ENCODE measurements at places on chromosomes 4 and X.

- DNase-seq = no peak
Observed at GRCh38 chr4:107147873-107148272, 111.8 kb upstream of the DKK2 start.

DNA sequence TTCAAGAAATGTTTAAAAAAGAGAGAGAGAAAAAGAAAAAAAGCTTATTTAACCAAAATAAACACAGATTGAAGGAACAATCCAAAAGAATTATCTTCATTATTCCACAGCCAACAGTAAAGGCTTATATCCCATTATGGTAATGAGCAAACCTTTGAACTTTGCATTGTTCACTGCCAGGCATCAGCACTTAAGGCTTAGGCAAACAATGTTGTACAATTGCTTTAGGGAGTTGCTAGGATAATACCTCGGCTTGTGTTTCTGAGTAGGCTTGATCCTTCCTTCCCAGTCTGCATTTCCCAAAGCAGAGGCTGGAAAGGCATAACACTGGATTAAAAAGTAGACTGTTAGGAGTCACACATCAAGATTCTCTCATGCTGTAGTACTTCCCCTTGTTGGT, 352.7 kb upstream of the IGFBP7 start:
- no peak for DNase-seq

GRCh38 chr4:137129441-137129840, 402.9 kb downstream of the PCDH18 start:
- DNase-seq = no peak

DNA sequence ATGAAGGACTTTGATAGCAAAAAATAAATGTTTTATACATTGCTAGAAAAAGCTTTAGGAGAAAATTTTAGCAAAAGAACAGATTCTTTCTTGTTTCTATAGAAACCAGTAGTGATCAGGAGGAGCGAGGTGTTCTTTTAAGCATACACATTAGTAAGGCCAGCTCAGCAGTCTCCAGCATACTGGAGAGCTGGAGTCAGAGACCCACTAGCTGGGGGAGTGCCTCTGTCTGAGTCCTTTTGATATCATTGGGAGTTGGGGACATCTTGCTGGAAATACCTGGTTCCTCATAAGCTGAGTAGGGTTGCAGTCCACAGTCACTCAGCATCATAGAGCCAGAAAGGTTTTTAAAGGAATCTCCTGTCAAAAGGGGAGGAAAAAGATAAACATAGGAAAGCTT, 67.4 kb downstream of the AFF2 start:
- DNase-seq = no peak

- DNase-seq = no peak
Observed at GRCh38 chrX:317424-318067, 1.1 kb downstream of the GTPBP6 start.

DNA sequence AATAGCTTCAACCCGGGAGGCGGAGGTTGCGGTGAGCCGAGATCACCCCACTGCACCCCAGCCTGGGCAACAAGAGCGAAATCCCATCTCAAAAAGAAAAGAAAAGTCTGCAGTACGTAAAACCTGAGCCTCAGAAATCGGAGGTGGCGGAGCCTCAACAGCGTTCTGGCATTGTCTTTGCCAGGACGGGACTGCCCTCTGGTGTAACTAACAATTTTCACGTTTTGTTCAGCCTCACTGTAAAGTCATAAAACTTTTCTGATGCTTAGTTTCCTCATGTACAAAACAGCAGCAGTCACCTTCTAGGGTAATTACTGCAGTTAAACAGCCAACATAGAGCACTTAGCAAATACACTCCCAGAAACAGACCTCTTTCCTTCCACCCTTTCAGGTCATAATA, 121.7 kb downstream of the RBM47 start:
- DNase-seq = no peak

DNA sequence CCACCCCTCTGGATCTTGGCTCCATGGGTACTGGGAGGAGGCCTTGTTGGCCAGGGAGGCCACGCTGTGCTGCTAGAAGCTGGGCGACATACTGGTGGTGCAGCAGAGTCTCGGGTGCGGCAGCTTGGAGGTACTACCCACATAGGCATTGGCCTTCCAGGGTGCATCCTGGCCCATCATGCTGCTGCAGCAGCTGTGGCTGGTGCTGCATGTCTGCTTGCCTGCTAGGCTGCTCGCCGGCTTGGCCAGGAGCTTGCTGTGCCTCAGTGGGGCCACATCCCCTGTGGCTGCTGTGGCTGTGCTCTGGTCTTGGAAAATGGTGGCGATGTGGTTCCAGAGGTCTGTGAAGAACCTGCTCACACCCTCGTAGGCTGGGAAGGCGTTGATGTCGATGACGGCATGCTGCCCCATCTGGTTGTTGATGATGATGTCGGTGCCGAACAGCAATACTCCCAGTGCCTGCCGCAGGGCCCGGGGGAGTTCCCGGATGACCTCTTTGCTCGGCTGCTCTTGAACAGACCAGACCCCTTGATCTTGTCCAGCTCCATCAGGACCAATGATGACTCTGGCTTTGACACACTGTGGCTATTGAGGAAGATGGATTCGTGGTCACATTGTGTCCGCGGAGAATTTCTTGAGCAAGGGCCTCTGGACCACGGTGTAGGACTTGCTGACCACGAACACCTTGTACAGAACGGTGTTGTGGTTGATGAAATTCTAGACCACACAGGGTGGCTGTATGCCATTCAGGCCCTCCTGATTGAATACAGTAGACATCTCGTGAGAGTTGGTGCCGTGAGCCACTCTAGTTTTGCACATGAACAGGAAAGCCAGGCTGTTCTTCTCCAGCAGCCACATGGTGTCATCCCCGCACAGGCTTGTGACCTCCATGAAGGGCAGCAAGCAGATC, 11.8 kb downstream of the RBM10 start:
- no peak for DNase-seq

- DNase-seq = no peak
Observed at GRCh38 chr4:2787230-2788100, 5.4 kb upstream of the SH3BP2 start.

All from stimulated activated CD8-positive, alpha-beta memory T cell treated with anti-CD3 and anti-CD28 coated beads, Interleukin-7, amount 100 ng/mL, for 24 hours (primary cell).